GF-D8 (cell line): ENCODE measurements at places on chromosomes 4 and X.

- DNase-seq = no peak
Measured at GRCh38 chr4:132267321-132267720, 881.8 kb upstream of the PCDH10 start.

DNA sequence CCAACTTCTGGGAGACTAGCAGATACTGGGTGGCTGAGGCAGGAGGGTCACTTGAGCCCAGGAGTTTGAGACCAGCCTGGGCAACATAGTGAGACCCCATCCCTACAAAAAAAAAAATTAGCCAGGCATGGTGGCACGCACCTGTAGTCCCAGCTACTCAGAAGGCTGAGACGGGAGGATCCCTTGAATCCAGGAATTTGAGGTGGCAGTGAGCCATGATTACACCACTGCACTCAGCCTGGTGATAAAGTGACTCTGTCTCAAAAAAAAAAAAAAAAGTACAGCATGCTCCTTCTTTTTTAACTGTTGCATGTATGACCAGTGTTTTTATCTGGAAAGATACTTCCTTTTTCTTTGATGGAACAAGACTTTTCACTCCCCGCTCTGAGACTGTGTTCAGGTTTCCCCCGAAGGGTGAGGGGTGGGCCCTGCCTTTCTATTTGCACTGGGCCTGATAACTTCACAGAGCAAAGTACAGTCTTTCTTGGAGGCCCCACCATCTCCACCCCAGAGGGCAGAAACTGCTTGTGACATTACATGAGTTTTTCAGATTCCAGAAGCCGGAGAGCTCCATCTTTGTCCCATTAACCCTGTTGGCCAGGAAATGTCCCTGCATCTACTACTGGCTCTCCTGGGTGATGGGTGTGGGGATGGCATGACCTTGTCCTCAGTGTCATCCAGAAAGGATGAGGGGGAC, 35.2 kb downstream of the NYX start:
- no peak for DNase-seq

GRCh38 chrX:101232316-101232715, 12.7 kb downstream of the DRP2 start:
- DNase-seq = no peak

GRCh38 chrX:113330416-113330815, 489.8 kb upstream of the AMOT start:
- DNase-seq = no peak

- no peak for DNase-seq
Measured at GRCh38 chrX:115400960-115401359, 111.4 kb downstream of the LUZP4 start.

- no peak for DNase-seq
Measured at GRCh38 chrX:72347366-72347765, 41.7 kb upstream of the CITED1 start.

DNA sequence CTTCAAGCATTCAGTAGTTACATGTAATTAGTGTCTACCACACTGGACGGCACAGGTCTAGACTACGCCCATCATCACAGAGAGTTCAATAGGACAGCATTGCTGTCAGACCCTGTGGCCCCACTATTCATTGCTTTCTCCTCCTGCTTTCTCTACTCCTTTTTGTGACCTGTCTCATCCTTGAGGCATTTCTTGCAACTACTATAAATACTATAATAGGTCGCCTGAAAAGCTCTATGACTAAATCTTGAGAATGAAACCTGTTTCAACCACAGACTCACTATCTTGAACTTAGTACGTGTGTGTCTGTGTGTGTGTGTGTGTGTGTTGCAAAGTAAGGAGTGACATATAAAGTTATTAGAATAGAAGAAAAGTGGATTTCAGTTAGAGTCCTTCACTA, 252.9 kb upstream of the KLF3 start:
- no peak for DNase-seq

DNA sequence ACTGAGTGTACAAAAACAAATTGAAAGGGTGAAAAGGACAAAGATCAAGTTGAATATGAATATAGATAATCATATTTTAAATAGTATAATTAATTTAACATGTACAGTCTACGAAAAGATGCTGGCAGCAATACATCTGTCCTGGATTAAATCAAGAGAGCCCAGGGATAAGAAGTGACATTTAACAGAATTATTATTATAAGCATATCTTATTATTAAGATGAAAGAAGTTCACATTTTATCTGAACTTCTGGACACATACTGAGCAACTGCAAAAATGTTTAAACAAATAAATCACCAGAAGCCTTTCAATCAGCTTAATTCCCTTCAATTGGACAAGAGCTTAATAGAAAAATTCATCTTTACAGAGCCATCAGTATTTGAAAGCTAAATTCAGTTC, 50.4 kb downstream of the SERTM2 start:
- DNase-seq = no peak

DNA sequence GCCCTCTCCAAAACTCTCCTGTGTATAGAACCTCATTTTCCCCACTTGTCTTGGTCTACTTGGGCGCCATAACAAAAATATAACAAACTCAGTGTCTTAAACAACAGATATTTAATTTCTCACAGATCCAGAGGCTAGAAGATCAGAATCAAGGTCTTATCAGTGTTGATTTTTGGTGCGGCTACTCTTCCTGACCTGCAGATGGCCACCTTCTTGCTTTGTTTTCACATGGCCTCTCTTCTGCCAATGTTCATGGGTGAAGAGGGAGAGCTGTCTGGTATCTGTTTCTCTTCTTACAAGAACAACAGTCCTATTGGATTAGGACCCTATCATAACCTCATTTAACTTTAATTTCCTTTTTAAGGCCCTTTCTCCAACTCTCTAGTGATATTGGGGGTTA, 177.3 kb downstream of the PABPC4L start:
- no peak for DNase-seq

DNA sequence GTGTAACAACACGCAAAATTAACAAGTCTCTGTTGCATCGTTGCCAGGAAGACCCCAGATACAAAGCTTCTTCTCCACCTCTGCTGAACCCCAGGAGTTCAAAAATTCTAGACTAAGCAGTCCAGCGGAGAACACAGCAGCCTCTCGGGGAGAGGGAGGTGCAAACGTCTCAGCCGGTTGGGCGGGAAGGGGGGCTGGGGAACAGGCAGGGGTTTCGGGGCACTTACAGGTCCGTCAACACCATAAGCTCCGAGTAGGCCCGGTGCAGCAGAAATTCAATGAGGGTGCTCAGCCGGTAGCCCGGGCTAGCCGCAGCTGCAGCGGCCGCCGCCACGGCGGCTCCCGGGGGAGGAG, 394 bp downstream of the MED14 start:
- no peak for DNase-seq

DNA sequence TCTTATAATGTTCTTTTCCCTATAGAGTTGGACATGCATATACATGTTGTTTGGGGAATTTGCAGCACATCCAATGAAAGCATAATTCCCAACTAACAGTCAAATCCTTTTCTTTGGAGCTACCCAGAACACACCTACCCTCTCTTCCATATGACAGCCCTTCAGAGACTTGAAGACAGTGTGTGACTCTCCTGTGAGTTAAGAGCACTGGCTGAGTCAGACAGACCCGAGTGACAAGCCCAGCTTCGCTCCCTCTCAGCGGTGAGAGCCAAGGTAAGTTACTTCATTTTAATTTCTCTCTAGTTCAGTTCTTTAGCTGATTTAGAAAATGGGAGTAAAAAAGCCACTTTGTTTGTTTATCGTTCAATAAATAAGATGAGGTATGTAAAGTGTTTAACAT, 86.3 kb downstream of the RTL9 start:
- no peak for DNase-seq

DNA sequence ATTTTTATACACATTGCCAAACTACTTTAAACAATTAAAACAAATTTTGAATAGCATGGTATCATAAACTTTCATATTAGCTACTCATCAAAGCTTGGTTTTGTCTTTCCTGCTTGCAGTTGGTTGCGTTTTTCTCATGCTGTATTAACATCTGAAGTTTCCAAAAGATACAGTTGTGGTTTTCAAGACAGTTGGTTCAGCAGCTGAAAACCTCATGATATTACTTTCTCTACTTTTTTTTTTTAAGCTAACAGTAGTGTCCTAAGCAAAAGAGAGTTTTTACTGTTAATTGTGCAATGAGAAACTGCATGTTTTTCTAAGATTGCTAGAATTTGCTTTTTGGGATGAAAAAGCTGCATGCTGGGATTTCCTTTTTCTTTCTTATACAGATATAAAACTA, 15.2 kb downstream of the RUFY3 start:
- no peak for DNase-seq

DNA sequence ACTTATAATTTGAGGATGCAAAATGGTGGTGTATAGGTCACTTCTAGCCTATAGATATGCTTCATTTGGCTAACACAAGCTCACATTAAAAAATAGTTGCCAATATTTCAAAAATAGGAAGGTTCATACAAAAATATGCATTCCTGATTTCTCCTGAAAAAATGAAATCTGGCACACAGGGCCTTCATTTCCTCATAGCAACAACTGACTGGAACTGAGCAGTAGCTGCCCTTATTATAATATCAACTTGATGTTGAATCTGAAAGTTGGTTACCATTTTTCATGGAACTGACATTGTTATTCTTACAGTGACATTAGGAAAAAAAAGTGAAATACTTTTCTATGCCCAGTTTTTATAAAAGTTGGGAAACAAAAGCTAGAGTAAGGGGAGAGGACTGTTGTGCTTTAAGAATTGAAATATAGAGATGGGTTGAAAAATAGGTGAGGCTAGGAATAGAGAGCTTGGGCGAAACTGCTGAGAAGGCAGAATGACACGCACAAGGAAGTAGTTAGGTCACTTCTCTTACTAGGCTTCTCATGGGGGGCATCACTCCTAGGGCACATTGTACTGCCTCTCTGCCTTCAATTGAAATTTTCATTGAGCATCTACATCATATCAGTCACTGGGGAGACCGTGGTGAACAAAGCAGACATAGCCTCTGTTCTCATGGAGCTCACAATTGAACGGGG, 43.1 kb upstream of the C1GALT1C1 start:
- no peak for DNase-seq

- DNase-seq = no peak
Measured at GRCh38 chr4:38566806-38567398, 97.1 kb upstream of the KLF3 start.

- DNase-seq = no peak
Measured at GRCh38 chrX:77786365-77786680, 307 bp upstream of the ATRX start.

DNA sequence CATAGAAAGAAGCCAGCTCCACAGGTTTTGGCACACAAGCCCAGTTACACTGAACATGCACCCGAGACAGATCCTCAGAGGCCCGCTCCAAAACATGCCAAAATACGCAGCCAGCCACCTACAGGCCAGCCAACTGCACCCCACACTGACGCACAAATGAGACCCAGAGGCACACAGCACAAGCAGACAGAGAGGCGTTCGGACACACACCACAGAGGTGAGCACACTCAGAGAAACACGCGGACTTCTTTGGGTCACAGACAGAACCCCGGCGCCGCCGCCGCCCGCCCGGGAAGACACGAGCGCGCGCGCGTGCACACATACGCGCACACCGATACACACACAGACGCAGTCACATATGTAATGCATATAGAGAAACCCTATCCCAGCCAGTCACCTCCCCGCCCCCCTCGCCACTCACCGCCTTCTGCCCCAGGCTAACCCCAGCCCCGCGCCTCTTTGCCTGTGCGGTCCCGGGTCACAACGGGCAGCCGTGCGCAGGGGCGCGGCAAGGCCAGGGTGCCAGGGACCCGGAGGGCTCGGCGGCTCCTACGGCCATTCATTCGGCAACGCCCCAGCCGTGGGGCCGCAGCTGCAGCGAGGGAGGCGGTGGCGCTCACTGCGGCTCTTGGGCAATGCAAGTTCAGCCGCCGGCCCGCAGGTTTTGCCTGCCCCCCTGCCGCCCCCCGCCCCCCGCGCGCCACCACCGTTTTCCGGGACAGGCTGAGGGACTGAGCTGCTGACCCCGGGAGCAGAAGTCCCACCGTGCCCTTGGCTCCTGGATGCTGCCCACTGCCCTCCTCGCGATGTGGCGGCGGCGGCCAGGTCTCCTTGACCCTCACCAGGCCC, 553 bp downstream of the SEPTIN6 start:
- DNase-seq = peak; percentile 0

DNA sequence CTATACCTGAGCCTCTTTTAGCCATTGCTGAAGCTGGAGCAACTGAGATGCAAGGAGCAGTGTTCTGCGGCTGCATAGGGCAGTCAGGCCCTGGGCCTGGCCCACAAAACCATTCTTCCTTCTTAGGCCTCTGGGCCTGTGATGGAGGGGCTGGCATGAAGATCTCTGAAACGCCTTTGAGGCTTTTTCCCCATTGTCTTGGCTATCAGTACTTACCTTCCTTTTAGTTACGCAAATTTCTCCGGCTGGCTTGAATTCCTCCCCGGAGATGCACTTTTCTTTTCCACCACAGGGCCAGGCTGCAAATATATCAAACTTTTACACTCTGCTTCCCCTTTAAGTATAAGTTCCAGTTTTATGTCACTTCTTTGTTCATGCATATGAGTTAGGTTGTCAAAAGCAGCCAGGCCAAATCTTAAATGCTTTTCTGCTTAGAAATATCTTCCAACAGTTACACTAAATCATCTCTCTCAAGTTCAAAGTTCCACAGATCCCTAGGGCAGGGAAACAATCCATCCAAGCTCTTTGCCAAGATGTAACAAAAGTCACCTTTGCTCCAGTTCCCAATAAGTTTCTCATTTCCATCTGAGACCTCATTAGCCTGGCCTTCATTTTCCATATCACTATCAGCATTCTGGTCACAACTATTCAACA, 194.4 kb upstream of the PCDH7 start:
- no peak for DNase-seq

DNA sequence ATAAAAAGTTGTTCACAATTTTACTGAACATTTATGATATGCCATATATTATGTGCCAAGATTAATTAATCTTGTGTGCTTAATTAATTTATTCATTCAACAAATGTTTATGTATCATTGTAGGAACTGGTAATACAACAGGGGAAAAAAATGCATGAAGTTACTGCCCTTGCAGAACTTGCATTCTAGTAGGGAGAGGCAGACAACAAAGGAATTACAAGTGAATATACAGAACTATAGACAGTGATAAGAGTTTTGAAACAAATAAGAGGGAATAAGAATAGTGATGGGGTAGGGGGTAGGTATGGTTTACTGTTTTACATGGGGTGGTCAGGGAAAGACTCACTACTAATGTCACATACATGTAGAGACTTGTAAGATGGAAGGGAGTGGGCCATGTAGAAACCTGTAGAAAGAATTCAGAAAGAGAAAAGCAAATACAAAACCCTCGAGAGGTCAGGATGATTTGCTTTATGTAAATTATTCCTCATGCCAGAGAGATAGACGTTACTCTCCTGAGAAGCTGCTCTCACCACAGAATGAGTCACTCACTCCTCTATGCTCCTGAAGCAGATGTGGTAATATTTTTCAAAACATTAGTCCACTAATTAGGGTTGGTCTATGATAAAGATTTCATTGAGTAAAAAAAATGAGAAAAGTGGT, 855.0 kb upstream of the GRID2 start:
- no peak for DNase-seq

DNA sequence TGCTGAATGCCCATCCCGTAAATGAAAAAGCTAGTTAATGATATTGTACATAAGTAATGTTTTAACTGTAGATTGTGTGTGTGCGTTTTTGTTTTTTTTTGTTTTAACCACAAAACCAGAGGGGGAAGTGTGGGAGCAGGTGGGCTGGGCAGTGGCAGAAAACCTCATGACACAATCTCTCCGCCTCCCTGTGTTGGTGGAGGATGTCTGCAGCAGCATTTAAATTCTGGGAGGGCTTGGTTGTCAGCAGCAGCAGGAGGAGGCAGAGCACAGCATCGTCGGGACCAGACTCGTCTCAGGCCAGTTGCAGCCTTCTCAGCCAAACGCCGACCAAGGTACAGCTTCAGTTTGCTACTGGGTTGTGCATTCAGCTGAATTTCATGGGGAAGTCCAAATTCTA, at the start of gene SPP1:
TSS of gene SPP1 (plus strand) at position 249 of the 400 bp plus-strand sequence. CDS start 1,182 bp downstream, outside the sequence.
- peak; percentile 22 for DNase-seq

- no peak for DNase-seq
Measured at GRCh38 chr4:109719604-109720003, 10.3 kb downstream of the PLA2G12A start.
